ENCODE measurements at places on chromosomes 4 and X.
A peak's percentile ranks its signal among the peaks of the same experiment; 100 is the strongest.

DNA sequence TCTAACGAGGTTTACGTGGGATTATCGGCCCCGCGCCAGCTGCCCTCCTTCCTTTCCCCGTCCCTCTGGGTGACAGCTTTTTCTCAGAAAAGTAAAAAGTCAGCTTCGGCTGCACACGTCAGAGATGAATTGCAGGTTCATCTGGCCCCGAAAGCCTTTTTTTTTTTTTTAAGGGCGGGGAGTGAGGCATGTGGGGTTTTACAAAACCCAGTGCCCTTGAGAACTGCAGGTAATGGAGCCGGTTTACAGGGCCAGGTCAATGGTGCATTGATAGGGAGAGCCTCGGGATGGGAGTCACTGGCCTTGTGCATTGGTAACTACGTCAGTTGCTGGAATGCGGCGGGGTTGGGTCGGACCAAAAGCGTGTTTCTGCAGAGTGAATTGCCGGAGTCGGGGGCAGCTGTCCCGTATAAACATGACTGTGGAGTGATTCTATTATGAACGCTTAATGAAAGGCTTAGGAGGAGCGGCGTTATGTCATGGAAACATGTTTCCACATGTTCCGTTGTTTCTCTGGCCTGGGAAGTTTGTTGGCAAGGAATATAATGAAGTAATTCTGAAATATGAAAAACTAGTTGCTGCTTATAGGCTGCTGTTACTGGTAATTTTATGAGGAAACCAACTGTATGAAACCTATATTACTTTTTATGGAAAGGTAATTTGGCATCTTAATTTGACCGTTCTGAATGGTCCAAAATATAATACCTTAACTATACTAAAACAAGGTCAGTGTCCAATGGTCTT, 1.1 kb downstream of the HSPA4L start:
- DNase-seq, result peak; percentile 69

DNA sequence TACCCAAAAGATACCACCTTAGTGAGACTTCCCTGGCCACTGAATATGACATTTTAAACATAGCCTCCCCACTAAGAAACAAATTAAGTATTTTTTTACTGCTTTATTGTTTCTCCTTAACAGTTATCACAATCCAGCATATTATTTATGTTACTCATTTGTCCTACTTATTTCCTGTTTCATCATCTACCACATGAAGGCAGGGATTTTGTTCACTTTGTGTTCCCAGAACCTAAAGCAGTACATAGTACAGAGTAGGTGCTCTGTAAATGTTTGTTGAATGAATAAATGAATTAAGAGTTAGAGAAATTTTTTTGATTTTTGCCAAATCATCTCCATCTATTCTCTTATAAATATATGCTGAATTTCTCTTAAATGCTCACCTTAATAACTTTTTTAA, 318.4 kb upstream of the GIMD1 start:
- no peak for DNase-seq

GRCh38 chr4:142781114-142781513, 65.0 kb downstream of the INPP4B start:
- no peak for DNase-seq

DNA sequence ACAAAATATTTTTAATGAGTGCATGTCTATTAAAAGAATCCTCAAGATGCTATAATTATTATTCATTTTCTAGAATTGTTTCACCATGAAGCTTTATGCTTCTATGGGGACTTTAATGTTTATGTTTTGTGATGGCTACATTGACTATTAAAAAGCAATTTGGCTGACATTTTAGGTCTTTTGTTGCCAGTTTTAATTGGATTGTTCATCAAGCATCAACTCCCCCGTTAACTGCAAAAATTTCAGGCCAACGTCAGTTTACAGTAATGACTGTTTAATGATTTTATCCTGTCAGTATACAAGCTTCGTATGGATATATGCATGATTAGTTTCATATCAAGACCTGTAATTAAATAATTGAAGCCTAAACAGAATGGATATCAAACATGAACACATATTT, 422.8 kb downstream of the SH2D1A start:
- DNase-seq, result no peak

DNA sequence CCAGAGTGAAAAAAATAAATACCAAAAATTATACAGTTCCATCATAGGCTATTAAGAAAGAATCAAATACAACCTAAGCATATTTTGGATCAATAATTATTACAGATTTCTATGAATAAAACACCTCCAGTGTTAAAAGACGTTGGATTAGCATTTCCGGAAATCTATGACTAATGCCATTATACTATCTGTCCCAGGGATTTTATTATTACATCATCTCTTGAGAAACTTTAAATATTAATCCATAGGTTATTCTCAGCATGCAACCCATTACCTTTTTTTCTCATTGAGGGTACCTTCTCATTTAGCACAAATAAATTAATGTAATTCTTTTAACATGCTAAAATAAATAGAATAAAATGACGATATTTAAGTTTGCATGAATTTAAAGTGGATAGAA, 44.6 kb downstream of the CXorf58 start:
- no peak for DNase-seq

GRCh38 chr4:53349091-53349491, 16.8 kb downstream of the SCFD2 start:
- no peak for DNase-seq

- no peak for DNase-seq
These were observed 2313.3 kb downstream of the ARAP2 start for GRCh38 chr4:33931026-33931425.

GRCh38 chr4:188032170-188032569, 36.6 kb downstream of the ZFP42 start:
- DNase-seq, result no peak

- no peak for DNase-seq
These were observed 5.6 kb downstream of the MSANTD1 start for GRCh38 chr4:3254302-3255131.

DNA sequence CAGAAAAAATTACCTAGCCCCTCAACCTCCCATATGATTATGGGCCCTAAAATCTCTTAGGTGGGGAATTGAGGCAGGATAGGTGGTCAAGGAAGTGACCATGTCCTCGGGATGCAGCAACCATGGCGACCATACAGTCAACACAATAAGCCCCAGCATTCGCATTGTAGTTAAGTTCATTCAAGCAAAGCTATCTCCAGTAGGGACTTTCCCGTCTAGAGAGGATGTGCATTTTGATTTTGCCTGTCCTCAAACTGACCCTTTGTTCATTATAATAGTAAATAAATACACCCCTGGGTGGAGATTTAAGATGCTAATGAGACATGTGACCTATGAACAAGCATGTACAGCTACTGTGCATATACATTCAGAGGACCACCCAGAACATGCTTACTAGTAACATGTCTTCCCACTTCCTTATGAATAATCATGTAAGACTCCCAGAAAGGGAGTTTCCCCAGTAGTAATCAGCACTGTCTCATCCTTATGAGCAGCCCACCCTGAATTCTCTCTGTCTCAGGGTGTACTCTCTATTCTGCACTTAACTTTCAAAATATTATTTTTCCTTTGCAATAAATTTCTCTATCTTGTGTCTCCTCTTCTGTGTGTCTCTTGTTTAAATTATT, 74.3 kb downstream of the NUDT11 start:
- no peak for DNase-seq

GRCh38 chr4:86961605-86962295, 26.9 kb downstream of the AFF1 start:
- peak; percentile 68 for DNase-seq

GRCh38 chr4:21688596-21689265, 259.8 kb downstream of the KCNIP4 start:
- DNase-seq, result peak; percentile 39

DNA sequence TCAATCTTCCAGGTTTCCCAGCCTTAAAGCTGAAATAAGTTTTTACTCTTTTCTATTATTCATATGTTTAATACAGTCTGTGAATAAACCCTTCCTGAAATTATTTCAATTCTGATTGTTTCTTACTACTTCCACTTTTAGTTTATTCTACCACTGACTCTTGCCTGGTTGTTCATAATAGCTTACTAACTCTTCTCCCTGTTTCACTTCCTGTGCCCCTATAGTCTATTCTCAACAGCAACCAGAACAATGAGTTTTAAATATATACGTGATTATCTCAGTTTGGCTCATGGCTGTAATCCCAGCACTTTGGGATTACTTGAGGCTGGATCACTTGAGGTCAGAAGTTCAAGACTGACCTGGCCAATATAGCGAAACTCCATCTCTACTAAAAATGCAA, 408.0 kb upstream of the SPOCK3 start:
- no peak for DNase-seq

DNA sequence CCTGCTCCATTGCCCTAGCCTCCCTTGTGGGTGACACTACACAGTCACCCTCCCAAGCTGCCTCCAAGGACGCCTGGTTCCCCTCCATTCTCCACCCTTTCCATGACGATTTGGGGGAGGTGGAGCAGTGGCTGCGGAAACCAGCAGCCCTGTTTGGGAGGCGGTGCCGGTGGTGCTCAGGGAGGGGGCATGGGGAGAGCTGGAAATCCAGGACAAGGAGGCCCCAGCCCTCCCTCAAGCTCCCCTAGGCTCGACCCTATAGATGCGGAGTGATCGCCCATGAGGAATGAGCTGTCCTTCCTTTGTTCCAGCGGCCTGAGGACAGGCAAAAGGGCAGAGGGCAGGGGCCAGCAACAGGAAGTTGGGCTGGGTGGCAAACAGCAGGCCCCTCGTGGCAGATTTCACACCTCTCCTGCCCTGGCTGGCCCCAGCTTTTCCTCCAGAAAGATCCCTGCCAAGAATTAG, 3.6 kb upstream of the RENBP start:
- DNase-seq, result no peak

DNA sequence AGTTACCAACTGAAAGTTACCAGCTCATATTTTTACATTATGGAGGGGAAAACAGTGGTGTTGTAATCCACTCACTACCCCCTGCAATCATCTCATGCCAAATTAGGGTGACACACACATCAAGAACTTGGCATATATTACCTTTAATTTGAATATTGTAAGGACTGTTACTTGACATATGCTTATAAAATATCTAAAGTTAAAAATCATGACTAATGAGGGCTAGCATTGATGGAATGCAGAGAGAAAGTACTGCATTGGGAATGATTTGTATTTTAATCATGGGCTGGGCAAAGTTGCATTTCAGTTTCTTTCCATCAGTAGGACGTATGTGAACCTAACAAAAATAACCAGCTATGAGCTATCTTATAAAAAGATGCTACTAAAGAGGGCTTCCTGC, 517.5 kb upstream of the GRIA3 start:
- DNase-seq, result no peak

DNA sequence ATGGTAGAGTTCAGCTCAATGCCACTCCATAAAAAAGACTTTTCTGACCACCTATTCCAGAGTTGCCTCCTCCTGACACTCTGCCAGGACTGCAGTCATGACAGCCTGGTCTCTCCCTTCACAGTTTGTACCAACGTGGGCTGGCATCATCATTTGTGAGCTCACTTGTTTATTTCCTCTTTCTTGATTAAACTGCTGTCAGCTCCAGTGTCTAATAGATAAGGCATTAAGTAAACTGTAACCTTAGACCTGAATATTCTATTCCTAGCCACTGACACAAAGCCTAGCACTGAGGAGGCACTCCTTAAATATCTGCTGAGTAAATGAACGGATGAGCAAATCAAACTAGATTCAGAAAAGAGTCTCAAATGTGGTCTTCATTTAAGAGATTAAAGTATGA, 48.7 kb downstream of the DDX60 start:
- no peak for DNase-seq

DNA sequence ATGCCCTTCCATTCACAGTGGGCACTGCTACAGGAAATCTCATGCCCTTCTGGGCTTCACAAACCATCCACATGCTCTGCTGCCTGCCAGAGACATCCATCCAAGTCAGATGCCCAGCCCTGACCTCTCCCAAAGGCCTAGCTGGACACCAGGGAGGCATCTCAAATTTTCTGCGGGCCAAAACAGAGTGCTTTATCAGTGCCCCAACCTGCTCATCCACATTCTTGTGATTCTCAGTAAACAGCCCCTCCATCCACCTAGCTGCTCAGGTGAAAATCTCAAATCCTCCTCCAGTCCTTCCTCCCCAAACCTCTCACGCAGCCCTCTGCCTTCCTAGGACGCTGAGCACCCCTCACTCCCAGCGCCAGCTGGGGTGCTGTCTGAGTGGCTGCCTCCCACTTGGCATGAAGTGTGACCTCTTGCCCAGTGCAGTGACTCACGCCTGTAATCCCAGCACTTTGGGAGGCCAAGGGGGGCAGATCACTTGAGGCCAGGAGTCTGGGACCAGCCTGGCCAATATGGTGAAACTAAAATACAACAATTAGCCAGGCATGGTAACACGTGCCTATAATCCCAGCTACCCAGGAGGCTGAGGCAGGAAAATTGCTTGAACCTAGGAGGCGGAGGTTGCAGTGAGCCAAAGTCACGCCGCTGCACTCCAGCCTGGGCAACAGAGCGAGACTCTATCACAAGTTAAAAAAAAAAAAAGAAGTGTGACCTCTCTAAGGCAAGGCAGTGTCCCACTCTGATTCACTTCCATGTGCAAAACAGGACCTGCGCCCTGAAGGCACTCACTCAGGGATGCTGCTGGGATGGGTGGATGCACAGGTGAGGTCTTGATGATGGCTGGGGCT, 1.7 kb upstream of the AFAP1 start:
- no peak for DNase-seq

DNA sequence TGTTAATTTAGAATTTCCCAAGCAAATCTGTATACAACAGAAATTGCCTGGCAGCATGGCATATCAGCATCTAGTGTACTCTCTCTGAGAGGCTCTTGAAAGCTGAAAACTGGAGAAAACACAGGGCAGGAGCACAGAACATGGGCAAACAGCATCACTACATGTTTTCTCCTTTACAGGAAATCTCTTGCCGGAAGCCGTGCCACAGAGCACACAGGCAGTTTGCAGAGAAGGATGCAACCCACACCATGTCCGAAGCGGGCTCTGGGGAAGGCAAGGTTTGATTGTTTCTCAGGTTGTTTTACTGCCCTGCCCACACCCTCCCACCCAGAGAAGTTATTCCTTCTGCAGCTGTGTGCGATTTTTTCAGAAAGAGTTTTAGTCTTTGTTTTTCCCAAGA, 41.1 kb upstream of the FAM9C start:
- no peak for DNase-seq

- DNase-seq, result no peak
These were observed 2.7 kb downstream of the TFE3 start for GRCh38 chrX:49040376-49040955.

DNA sequence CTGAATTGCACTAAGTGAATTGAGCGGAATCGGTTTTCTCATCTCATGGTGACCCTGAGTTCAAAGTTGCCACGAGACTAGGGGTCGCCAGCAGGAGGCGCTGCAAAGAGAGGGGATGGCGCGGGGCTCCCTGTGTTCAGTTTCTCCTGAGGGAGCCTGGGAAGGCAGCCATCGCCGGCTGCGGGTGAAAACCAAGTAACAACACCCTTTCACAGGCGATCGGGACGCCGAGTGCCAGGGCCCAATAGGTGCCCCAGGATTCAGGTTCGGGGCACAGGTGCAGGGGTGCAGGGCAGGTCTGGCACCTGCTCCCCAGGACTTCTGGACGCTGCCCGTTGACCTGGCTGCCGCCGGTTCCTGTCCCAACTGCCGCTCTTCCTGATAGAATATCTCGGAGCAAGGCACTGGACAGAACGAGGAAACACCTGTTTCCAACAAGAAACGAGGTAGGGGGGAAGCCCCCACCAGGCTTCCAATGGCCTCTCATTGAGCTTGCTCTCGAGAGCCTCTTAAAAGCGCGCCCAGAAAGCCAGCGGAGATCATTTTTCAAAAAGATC, 1.1 kb upstream of the FGF16 start:
- no peak for DNase-seq

GRCh38 chr4:7032596-7032995, 10.6 kb upstream of the TADA2B start:
- DNase-seq, result no peak

GRCh38 chrX:108224727-108225621, 133.4 kb downstream of the ATG4A start:
- DNase-seq, result peak; percentile 9

- no peak for DNase-seq
These were observed 5.7 kb upstream of the AMELX start for GRCh38 chrX:11287505-11287904.

Data from WERI-Rb-1 (cell line).